Activated CD4-positive, alpha-beta T cell treated with anti-CD3 and anti-CD28 coated beads for 4 hours (primary cell): ENCODE measurements at places on chromosomes 1 and 21.
A peak's percentile ranks its signal among the peaks of the same experiment; 100 is the strongest.

DNA sequence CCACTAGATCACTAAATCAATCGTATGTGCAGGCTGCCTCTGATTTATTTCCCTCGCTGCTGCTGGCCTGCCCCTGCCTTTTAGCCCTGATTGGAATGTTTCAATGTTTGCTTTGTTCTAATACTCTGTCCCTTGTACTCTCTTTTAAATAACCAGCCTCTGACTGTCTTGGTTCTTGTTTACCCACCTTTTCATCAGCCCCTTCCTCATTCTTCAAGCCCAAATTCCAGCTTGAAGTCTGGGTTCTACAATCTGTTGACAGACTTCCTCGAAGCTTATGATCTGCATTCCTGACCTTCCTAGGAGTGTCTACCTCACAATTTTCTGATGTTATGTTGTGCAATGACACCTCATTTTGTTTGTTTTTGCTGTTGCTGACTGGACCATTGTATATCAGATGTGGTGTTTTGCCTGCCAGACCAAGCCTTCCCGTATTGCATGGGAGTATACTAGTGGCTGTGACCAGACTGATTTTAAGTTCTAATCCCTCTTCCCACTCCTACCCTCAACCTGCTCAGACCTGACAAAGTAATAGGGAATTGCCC, 46.6 kb upstream of the APOBEC4 start:
- DNase-seq: no peak

- no peak for DNase-seq
Measured at GRCh38 chr1:212381397-212382035, 33.2 kb downstream of the PACC1 start.

- DNase-seq: no peak
Measured at GRCh38 chr1:6785318-6785727, at the start of gene CAMTA1. Gene CAMTA1 (plus strand): TSS chr1:6785454. CDS start chr1:6785531, 77 bp downstream.

DNA sequence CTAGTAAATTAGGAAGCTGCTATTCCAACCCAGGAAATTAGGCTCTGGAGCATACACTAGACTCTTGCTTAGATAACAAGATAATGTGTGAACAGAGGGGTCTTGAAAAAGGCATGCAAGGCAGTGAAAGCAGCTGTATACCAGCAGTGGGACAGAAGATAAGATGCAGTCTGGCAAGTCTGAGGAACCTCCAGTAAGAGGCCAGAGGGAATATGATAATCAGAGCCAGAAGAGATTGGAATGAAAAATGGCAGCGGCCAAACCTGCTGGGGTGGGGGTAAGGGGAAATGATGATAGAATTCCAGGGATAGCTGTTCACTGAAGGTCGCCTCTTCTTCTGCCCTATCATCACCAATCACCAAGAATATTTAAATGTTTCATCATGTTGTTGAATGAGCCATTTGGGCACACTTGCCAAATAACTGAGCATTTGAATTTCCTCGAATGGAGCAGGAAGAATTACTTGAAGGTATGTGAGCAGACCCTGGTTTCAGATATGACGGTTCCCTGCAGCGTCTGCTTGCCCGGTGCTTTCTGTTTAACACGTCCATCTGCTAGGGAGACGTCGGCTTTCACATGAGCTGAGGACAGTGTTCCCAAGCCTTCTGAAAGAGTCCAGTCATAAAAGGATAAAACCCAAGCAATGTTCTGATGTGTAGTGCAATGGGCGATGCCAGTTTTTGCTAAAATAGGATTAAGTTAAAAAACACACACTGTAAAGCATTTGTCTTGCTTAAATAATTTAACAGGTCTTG, 173.3 kb downstream of the RWDD3 start:
- DNase-seq: no peak

DNA sequence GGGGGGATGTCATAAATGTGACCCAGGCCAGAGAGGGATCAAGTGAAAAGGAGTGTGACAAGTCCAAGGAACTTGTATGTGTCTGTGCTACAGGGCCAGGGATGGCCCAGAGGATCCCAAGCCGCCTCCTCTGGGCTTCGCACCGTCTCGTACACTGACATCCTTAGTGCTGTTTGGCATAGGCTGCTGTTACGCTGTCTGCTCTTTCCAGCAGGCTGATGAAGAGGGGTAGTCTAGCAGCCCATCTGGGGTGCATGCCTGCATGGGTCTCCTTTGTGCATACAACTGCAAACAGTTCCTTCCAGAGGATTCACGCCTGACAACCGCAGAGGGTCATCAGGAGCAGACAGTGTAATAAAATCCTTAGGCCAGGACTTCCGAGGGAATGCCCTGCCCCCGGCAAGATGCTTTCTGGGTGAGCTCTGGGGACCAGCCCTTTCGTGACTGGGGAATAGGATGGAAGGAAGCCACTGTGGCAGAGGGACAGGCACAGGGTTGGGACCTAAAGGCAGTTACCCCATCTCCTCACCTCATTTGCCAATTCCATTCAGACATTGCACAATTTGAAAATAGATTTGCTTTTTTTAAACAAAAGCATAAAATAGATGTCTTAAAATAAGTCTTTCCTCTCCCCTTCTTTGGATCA, 6.3 kb upstream of the GOLT1A start:
- DNase-seq: no peak

DNA sequence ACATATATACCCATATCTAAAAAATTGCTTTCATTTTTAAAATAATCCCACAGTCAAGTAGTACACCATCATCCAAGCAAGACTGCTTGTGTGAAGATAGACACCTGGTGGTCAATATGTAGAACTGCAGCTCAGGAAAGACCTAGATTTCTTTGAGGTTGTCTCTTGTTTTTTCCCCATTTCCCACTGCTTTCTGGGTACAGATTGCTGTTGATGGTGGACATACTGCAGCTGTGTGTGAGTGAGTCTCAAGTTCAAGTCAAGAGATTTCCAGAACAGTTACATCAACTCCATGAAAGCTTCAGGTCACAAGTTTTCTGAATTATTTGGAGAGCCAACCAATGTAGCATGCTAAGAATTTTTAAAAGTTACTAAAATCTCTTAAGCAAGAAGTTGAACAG, 306.4 kb downstream of the DUSP10 start:
- no peak for DNase-seq

- DNase-seq: no peak
Measured at GRCh38 chr1:156795374-156795733, 21.3 kb downstream of the SH2D2A start.

DNA sequence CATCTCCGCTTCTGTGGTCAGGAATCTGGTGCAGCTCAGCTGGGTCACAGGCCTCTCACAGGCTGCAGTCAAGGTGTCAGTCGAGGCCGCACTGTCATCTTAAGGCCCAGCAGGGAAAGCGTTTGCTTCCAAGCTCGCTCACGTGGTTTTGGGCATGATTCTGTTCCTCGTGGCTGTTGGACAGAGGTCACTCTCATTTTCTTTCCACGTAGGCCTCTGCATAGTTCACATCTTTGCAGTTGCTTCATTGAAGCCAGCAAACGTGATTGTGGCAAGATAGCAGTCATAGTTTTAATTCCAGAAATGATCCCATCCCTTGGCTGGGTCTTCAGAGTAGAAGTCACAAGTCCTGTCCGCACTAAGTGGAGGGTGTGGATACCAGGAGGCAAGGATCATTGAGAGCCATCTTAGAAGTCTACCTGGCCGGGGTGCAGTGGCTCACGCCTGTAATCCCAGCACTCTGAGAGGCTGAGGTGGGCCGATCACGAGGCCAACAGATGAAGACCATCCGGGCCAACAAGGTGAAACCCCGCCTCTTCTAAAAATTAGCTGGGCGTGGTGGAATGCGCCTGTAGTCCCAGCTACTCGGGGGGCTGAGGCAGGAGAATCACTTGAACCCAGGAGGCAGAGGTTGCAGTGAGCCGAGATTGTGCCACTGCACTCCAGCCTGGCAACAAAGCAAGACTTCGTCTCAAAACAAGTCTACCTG, 24.5 kb downstream of the NECAP2 start:
- DNase-seq: no peak

DNA sequence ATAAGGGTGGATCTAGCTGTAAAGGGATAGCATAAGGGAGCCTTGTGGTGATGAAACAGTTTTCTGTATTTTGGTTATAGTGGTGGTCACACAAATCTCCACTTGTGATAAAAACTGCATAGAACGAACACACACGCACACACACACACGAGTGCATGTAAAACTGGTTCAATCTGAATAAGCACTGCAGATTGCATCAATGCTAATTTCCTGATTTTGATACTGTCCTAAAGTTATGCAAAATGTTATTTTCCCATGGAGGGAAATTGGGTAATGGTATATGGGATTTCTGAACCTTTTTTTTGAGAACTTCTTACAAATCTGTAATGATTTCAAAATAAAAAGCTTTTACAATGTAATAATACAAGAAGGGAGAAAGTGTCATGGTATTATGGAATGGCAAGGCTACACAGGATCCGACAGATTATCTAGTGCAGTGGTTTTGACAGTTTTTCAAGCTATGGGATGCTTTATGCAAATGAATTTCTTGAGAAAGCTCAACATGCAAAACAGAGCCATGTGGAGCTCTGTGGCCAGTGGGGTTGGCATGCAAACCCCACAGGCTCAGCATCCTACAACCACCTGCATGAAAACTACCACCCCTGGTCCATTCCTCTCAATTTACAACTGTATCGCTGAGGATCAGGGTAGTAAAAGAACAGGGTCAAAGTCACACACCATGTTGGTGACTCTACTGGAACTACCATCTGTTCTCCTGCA, 18.8 kb downstream of the SLC41A1 start:
- no peak for DNase-seq

GRCh38 chr1:87735750-87736149, 407.1 kb downstream of the LMO4 start:
- no peak for DNase-seq

DNA sequence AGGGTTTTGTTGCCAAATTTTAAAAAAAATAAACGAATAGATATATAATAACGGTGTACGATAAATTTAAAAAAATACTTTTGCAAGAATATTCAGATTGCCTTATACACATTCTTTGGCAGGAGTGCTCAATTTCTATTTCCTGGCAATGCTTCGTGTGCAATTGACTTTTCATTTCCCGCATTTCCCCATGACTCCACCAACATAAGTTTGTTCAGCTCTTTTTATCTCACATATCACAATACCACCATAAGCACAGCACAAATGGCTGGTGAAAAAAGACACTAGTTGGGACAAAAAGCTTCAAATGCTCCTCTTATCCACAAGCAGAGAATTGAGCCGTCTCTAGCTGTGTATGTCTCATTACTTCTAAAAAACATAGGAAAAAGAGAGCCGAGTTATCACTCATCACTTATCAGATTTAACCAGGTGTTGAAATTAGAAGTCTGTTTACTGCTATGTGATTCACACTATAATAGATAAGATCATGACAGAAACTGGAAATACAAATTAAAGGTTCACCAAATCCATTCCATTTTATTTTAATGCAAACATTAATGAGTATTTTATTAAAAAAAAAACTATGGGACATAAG, 28.9 kb upstream of the RGS1 start:
- no peak for DNase-seq

GRCh38 chr1:167713330-167714081, 8.3 kb upstream of the MPZL1 start:
- peak; percentile 12 for DNase-seq

DNA sequence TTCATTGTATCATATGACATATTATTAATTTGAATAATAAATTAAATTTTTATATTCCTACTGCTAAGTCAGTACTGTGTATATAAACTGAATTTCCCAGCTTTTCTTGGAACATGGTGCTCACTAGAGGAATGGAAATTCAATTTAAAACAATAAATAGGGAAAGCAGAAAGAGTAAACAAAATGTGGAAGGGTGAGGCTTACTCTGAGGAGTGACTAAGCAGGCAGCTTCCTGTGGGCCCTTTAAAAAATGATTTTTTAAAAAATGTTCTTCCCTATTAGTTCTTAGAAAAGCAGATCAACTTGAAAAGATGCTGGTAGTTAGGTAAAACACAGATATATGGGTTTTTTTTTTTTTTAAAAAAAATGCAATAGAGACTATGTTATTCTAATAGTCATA, 49.5 kb upstream of the S1PR1 start:
- DNase-seq: no peak

DNA sequence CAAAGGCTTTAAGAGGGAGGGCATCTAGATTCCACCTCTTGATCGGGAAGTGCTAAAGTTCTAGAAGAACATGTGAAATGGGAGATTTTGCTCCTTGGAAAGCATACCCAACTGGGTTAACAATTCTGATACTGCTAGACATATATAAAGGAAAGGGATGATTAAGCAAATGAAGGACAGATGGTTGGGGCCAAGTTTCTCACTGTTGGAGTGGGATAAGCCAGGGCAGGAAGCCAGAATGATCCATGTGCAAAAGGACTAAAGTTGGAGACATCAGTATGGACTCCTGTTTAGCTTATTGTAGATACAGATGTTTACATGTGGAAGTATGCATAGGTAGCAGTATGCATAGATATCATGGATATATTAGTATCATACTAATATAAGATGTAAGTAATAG, 16.8 kb downstream of the PLA2G5 start:
- no peak for DNase-seq

DNA sequence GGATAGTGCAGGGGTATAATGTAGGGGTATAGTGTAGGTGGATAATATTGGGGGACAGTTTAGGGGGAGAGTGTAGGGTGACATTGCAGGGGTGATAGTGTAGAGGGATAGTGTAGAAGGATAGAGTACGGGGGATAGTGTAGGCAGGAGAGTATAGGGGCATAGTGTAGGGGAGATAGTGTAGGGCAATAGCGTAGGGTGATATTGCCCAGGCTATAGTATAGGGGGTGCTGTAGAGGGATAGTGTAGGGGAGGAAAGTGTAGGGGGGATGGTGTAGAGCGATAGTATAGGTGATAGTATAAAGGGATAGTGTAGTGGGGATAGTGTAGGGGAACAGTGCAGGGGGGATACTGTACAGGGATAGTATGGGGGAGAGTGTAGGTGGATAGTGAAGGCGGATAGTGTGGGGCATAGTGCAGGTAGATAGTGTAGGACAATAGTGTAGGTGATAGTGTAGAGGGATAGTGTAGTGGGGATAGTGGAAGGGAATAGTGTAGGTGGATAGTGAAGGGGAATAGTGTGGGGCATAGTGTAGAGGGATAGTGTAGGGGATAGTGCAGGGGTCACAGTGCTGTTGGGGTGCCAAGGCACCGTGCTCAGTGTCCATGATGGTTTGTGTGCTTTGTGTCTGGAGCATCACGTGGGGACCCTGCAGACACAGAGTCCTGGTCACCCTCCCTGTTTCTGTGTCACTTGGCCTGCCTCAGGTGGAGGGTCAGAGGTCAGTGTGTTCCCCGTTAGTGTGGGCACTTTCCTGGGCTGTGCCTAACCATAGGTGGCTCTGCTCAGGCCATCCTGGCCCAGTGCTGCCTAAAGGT, 10.5 kb upstream of the ARF1 start:
- no peak for DNase-seq

DNA sequence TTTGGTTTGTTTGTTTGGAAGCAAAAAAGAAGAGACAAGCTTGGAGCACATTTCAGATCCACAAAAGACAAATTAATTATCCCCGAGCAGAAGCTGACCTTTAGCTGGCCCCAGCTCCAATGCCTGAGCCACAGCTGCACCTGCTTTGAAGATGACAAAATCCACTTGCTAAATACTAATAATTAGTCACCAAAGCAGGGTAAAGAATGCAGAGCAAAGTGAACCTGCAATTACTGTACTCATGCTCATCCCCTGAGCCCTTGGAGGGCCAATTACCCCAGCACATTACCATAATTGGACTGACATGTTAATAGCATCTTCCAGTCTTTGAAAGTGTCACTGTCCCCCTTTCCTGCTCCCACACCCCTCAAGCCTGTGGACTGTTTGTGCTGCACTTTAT, 38.2 kb upstream of the KCND3 start:
- no peak for DNase-seq

GRCh38 chr1:247406014-247406656, 9.8 kb upstream of the NLRP3 start:
- DNase-seq: no peak
